ENCODE measurements at places on chromosomes 4 and X. TPM values are rescaled to one million over a fixed set of nuclear protein-coding genes. Genes with fewer than 3 reads are reported as not detected.

DNA sequence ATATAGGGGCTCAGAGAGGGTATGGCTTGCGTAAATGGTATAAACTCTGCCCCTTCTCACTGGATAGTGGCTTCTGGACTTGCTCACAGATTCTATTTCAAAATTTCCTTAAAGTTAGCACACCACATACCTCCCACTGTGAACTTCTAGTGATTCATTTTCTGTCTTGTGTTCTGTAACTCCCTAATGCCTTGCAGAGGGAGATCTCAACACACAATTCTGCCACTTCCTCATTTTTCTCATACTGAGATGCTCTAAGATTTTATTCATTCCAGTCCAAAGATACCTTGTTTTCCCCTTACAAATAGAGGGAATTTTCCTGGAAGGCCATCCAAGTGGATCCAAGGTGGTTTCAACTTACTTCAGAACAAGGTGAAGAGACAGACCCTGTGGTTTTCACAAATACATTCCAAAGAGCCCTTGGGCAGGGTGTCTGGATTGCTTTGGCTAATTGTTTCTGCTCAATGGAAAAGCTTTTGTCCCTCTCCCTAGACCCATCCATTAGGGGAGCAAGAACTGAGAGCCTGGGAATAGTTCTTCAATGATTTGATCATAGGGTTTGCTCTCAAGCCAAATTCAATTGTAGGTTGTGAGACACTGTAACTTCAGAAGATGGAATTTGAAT, 52.1 kb upstream of the CAPN6 start:
- no peak for DNase-seq

DNA sequence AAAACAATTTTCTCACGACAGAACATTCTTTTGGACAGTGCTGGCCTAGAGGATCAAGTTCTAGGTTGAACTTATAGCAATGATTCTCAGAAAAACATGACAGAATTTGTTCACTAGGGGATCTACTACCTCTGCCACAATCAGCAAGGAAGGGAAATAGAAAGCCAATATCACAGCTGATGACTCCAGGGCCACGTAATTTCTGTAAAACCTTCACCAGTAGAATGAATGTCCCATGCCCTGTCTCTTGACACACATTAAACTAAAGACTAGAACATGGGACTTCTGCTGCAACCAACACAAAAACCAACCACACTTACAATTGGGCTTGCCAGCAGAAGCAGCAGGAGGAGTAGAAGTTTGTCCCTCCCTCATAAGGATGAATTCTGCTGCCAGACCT, 86.0 kb upstream of the NPFFR2 start:
- DNase-seq, result no peak

The TMEM187 gene
- total RNA-seq, result 3.2 TPM

The MYOZ2 gene
- under 0.01 TPM for total RNA-seq

The SLIT2 gene
- 0.44 TPM for total RNA-seq

The TGIF2LX gene
- not detected for total RNA-seq

- DNase-seq, result no peak
Measured at GRCh38 chr4:109462802-109463201, 29.2 kb downstream of the SEC24B start.

The KCTD8 gene
- 0.20 TPM for total RNA-seq

The HSFX2 gene
- 0.40 TPM for total RNA-seq

DNA sequence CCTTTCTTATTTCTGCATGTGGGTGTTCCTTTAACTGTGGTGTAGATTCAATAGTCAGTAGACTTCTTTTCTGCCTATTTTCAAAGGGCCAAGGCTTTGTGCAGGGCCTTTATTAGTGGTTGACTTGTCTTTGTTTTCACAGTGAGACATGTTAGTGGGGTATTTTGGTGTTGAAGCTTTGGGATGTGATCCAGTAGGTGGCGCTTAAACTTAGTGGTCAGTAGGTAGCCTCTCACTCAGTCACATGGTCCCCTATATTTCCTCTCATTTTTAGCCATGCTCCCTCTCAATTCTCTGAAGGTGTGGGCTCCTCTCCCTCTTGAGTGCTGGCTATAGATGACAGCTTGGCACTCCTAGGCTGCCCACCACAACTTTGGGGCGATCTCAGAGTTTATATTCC, 23.4 kb upstream of the SLC10A7 start:
- DNase-seq, result peak; percentile 46

- DNase-seq, result no peak
Measured at GRCh38 chr4:118276580-118276979, 76.2 kb downstream of the PRSS12 start.

The HS3ST1 gene
- total RNA-seq, result 1.3 TPM

- peak; percentile 41 for DNase-seq
Measured at GRCh38 chrX:149286940-149287349, 218.2 kb downstream of the IDS start.

The KIAA1210 gene
- total RNA-seq, result not detected

DNA sequence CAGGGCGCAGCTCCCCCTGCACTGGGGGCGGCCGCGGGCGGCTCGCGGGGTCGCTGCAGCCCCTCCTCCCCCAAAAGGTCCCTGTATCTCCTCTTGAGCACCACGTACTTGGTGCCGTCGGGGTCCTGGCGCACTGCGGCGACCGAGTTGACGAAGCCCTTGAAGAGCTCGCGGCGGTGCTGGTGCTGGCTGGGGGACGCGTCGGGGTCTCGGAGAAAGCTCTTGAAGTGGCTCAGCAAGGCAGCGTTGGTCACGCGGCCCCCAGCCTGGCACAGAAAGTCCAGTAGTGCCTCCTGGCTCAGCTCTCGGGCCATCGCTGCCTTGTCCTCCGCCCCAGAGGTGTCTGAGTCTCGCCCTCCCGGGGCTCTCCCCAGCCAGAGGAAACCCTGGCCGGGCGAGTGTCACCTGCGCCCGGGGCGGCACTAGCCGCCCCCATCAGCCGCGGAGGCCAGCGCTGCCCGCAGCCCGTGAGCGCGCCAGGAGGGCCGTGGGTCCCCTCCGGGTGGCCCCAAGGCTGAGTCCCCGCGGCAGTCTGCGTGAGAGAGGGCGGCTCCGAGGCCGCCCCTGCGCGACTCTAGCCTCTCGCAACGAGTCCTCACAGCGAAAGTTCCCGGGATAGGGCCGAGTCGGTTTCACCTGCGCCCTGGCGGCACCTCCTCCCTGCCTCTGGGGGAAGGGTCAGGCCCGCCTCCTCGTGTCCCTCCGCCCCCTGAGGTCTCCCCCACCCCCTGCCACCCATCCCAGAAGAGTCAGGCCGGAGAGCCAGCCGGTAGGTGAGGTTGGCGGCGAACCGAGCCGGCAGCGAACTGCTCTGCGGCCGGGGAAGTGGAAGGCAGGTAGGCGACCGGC, at the start of gene SOWAHB:
Gene SOWAHB (minus strand): TSS at position 609 of the 849 bp plus-strand sequence. CDS start 295 bp downstream, at position 314.
- DNase-seq, result peak; percentile 5

GRCh38 chr4:94284889-94285288, 57.7 kb downstream of the HPGDS start:
- no peak for DNase-seq

The ATOH1 gene
- not detected for total RNA-seq

The NUDT10 gene
- not detected for total RNA-seq

The HERC3 gene
- total RNA-seq, result 7.5 TPM

The SCML1 gene
- 4.1 TPM for total RNA-seq

DNA sequence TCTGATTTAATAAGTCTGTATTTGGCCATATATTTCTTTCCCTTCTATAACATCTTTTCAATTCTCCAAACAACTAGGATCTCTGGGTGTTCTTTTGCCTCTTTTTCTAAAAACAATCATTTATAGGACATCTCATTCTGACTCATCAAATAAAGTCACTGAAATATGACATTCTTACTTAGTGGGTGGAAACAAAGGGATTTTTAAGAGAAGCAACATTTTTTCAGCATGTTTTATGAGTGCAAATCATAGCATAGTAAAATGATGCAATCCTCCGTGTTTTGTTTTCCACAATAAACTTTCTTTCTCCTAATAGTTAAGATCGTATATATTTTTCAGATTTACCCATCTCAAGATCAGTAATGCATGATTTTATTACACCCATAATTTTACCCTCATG, 179.8 kb downstream of the SPCS3 start:
- DNase-seq, result peak; percentile 66

The SSX2 gene
- not detected for total RNA-seq

The LPAR4 gene
- total RNA-seq, result under 0.01 TPM

DNA sequence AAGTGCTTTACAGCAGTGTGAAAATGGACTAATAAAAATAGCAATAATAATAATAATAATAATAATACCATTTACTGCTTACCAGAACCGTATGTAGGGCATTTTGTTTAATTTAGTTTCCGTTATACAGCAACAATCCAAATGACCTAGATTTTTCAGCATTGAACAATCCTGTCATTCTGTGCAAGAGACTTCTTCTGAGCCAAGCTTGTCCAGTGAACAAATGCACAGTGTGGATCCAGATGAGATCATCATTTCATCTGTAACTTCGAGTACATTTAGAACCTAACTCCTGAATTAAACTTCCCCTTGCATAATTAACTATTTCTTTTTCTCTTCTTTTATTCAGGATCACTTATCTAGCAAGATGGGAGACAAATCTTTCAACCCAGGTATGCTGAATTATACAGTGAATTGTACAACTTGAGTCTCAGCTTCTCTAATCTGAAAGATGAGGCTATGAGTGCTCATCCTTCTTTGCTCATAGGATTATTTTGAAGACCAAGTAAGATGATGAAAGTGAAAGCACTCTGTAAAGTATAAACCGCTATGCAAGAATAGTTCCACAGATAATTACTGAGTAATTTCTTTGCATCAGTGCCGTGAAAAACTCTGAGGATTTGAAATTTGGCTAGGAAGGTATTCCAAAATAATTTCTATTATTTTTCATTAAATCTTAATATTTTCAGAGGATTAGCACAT, 6.6 kb downstream of the CLNK start:
- no peak for DNase-seq

The SPIN4 gene
- total RNA-seq, result 4.6 TPM

GRCh38 chrX:41761702-41762101, 37.7 kb downstream of the GPR82 start:
- no peak for DNase-seq

GRCh38 chrX:47623540-47624027, 3.9 kb upstream of the SYN1 start:
- DNase-seq, result peak; percentile 80

DNA sequence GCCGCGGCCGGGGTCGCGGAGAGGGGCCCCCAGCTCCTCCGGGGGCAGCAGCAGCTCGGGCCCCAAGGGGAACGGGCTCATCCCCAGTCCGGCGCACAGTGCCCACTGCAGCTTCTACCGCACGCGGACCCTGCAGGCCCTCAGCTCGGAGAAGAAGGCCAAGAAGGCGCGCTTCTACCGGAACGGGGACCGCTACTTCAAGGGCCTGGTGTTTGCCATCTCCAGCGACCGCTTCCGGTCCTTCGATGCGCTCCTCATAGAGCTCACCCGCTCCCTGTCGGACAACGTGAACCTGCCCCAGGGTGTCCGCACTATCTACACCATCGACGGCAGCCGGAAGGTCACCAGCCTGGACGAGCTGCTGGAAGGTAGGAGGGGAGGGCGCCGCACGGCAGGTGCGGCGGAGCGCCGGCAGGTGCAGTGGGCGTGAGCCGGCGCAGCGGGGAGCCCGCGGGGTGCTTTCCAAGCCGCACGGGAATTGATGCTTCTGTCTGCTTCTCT, 886 bp downstream of the DCLK2 start:
- DNase-seq, result peak; percentile 42

The S100P gene
- total RNA-seq, result 0.40 TPM

The ABHD18 gene
- 4.1 TPM for total RNA-seq

The RAP2C gene
- 9.3 TPM for total RNA-seq

The TMPRSS11E gene
- not detected for total RNA-seq

DNA sequence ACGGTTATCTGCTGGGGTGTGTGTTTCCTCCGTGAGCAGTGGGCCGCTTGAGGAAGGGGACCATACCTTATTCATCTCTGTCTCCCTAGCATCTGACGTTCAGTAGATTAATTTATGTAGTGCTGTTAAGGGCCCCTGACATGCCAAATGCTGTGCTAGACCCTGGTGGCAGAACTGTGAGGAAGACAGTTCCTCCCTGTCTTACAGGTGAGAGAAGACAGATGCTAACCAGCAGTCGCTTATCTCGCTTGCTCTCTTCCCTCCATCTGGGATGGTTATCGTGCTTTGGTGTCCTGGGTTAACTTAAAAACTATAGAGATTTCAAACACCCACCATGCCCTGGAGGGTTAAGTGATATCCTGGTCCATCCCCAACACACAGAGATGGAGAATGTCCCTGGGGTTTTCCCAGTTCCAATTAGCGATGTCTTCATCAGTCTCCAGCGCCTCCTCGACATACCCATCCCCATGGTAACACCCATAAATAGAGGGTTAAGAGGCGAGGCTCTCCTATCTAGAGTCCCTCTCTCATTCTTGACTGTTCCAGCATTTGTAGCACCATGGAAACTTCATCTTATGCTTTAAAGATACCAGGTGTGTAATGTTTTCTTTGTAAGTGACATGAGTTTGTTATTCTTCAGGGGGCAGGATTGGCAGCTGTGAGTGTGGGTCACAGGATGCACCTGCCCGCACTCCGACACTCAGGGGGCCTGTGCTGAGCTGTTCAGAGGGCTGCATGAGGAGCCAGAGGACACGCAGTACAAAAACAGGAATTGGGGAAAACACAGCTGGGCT, 135.2 kb downstream of the STK32B start:
- DNase-seq, result peak; percentile 86

DNA sequence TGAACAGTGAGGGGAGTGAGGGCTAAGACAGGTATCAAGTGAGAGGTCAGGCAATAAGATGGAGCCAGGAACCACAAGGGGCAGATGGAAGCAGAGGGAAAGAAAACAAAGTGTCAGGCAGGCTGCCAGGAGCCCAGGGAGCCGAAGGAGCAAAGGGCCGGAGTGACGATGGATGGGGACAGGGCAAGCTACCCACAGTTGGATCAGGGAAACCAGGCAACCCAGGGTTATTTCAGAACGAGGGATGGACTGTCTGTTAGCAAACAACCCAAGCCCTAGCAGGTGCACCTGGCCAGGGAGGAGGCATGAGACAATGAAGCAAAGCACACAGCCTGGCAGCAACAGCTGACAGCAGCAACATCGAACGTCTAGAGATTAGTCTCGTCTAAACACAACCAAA, 39.2 kb downstream of the SEL1L3 start:
- DNase-seq, result no peak

DNA sequence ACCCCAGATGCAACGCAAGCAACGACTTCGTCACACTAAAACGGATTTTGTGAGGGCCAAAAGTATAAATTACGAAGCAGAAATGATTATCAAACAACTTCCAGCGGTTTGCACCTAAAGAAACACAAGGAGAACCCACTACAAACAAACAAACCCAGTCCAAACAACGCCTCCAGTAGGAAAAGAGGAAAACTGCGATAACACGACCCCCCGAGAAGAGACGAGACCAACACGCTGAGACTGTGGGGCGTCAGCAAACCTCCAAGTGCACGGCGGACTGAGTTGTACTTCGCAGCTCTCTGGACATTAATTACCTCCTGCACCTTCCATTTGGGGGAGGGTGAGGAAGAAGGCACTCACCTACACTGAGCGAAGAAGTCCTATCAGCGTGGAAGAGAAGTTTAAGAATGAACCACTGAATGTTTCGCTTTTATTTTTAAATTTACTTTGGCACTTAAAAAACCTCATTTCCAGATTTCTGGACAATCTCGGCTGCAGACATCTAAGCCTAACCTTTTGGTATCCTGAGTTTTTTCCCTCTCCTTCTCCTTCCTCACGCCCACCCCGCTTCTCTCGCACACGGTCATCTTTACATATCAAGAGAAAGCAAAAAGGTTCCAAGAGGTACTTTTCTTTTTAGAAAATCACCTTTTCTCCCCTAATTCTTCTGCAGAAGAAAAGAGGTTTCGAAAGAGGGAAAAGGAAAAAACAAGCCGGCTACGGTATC, at the start of gene MAB21L2:
Gene MAB21L2 (plus strand): TSS at position 6 of the 727 bp plus-strand sequence. CDS start 879 bp downstream, outside the sequence.
- DNase-seq, result no peak

The POU4F2 gene
- total RNA-seq, result not detected

- DNase-seq, result peak; percentile 51
Measured at GRCh38 chrX:54358424-54359211, 772 bp upstream of the WNK3 start.

Data from lung microvascular endothelial cell (primary cell).